ENCODE measurements at places on chromosomes 3 and 15.

DNA sequence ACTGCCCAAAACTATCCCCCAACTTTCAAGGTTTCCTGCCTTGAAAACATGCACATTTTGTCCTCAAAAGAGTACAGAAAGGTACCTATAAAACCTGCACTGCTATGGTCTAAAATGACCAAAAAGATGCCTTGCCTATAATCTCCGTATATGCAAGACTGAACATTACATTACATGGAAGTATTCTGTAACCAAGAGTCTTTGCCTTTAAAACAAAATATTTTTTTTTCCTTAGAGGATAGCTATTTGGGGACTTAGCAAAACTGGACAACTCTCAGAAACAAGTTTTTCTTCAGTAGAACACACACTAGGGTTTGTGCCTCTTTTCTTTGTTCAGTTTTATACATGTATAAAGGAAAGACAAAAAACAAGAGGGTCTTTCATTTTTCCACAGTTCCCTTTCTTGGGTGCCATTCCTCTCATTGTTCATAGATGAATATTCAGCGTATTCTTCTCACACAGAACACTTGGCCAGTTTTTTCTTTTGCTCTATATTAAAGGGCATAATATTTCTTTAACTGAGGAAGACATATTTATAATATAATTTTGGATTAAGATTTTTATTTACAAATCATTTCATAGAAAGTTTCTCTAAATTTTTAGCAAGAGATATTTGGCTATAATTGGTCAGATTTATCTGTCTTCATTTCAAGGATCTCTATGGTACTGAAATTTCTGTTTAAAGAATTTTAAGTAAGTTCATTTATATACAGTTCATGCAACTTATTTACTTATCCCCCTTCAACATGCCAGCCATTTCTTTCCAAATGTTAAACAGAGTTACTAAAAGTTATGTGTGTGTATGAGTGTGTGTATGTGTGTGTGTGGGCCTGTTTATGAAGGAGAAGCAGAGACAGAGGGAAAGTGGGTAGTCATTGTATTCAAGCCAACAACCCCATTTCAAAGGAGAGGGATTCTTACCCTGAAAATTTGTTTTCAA lies 142.6 kb downstream of the ZBTB20 start:
- no peak for DNase-seq

DNA sequence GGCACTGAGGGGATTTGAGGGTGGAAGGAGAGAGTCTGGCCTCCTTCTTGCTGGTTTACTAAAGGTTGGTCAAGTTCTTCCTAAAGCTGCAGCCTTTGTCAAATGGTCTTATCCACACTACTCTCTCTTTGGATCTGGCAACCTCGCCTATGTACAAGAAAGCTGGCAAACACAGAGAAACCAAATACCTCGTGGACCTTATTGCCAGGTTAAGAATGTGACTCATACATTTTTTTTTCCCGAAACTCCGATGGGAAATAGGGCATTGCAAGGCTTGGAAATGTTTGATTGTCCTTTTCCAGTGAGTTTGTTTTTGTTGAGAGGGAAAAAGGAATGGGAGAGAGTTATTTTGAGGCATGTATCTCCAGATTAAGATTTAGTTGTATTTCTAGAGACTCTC lies 13.9 kb downstream of the EOMES start:
- no peak for DNase-seq

DNA sequence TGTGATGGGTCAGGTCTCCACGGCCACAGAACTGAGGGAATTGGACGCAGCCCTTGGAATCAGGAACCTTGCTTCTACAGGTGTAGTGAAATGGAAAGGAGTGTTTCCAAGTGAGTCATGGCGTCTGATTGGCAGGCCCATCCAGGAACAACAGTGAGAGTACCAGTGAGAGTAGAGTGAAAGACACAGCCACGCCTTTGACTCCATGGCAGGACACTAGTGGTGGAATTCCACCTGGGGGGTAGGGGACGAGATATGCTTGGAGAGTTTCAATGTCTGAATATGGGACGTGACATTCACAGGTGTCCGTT lies 3.0 kb upstream of the SLC28A1 start:
- DNase-seq = no peak

DNA sequence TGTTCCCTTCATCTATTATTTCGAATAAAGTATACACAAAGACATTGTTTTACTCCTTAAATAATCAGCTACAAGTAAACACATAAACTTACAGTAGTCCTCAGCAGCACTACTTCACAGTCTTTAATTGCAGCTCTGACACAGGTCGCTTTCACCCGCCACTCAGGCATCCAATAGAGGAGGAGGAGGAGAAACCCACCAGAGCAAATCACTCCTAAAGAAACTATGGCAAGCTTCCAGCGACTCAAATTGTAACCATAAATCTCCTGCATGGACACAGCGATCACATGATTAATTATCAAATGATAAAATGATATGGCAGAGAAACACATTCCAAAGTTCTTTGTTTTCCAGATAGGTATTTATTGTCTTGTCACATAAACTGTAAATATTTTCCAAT lies 26.2 kb downstream of the ATP13A3 start:
- no peak for DNase-seq

DNA sequence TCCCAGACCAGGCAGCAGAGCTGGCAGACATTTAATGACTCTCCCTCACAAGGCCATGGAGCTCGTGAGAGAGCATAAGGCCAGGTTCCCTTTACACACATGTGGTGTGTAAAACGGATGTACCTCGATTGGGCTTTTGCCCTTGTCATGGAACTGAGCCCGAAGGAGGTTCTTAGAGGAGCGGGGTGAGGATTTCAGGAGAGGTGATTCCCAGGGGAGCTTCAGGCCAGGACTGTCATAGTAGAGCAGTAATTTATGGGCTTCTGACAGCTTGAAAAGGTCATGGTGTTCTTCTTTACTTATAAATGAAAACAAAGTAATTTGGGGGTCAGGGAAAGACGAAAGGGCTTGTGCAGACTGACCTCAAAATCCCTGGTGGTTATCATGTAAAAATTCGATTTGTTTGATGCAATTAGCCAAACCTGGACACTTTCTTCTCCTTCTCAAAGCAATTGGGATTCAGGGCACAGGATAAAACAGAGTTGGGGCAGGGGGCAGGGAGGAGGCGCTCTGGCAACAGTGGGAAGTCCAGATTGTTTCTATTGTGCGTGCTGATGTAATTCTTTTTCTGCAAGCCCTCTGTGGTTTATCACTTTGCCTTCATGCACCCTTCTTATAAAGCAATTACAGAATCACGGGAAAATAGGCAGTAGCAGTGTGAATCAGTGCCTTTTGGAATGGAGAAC lies 51.0 kb downstream of the CACNA1D start:
- no peak for DNase-seq

DNA sequence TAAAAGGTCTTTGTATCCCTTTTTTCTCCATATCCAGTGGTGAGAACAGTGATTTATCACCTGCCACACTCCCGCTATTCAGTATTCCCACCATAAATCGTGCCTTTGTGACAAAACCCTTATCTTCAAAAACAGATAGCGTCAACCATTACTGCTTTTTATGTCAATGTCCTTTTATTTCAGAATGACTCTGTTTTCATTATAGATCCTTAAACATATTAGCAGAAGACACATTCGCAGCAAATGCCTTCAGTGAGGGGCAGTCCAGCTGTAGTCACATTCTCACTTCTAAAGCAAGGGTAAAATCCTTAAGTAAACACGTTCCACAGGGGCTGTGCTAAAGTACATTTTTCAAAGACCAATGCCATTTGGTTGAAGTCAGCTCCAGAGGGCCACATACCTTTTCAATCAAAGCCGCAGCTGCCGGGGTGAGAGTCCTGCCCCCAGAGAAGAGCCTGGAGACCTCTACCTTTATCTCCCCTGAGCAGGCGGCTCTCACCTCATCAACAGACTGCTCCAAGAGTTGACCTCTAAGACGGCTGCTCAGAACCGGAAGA lies 53.4 kb downstream of the PDZRN3 start:
- DNase-seq = no peak

DNA sequence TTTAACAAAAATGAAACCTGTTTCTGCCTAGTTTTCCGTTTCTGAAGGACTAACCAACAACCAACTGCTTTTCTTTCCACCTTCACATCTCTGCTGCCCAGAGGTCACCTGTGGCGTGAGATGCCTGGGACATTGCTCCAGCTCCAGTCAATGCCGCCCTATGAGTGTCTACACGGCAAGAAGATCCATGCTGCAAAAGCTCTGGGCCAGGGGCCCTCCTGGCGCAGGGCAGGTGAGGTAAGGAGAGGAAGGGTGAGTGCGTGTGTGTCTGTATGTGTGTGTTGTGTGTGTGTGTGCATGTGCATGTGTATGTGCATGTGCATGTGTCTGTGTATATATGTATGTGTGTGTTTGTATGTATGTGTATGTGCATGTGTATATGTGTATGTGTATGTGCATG lies 131.4 kb downstream of the NSMCE3 start:
- DNase-seq = no peak

- no peak for DNase-seq
Observed at GRCh38 chr3:32076566-32076965, 29.9 kb upstream of the GPD1L start.

DNA sequence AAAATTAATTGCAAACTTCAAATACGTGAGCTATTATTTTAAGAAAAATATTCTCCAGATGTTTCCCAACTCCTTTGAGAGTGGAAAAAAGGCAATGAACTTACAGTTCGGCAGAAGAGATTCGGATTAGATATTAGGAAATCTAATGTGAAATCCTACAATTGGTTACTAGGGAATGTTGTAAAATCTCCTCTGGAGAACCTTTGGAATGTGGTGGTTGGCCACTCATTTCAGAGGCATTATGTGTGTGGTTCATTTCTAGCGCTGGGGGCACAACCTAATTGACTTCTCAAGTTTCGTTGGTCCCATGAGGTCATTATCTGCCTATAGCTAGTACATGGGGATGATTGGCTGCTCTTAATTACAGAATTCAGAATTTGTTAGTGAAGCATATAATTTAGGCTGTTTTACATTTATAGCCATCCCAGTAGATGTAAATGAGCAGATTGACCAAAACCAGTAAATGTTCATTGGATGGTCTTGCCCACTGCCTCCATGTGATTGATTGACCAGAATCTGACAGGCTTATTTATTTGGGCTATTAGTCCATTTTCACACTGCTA lies 34.6 kb upstream of the CMSS1 start:
- no peak for DNase-seq

DNA sequence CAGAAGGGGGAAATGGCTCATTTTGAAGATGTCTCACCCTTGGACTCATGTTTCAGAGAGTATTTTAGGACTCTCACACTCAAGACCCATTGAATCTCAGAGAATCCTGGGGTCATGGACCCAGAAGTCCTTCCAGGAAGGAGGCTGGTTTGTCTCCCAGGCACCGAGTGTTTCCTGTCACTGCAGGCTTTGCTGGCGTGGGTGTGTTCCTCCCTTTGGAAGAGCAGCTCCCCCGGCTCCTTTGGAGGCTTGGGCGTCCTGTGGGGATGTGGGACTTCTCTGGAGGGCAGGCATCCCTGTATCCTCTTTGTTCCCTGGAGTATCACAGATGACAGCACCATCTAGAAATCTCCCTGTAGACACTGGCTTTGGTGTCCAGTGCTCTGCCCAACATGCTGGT lies 40.0 kb downstream of the DNAH1 start:
- no peak for DNase-seq

DNA sequence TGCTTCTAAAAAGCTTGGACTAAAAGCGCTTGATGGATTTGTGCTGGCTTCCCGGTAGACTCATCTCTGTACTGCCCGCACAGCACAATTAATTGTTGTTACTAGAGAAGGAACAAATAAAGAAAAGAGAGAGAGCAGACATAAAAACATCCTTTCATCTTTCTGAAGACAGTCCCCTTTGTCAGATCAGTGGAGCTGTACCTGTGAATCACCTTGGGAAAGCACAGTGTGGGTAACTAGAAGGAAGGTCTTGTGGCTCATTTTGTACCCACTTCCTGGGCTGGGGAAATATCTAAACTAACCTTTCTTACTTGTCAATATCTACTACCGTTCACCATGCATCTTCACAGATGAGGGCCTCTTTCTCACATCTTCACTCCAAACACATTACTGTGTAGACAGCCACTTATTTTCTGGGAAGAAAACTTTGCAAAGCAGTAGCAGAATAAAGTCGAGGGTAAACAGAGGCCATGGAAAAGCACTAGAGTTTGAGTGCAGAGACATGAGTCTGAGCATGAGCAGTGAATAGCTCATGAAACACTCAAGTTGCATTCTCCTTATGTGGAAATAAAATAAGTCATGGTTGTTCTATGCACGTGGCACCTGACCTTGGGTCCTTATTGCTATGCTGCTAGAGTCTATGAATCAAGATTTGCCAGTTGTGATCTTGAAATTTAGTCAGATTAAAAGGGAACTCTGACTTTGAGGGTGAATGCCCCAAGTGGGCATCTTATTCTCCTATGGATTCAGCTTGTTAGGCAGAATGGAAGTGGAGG lies 169.3 kb downstream of the LPP start:
- no peak for DNase-seq

GRCh38 chr15:98804057-98804380 lies 155.7 kb downstream of the IGF1R start:
- DNase-seq = no peak

GRCh38 chr3:101281521-101282030 lies 38.8 kb downstream of the IMPG2 start:
- no peak for DNase-seq
